ENCODE measurements at places on chromosomes 1 and 21.

DNA sequence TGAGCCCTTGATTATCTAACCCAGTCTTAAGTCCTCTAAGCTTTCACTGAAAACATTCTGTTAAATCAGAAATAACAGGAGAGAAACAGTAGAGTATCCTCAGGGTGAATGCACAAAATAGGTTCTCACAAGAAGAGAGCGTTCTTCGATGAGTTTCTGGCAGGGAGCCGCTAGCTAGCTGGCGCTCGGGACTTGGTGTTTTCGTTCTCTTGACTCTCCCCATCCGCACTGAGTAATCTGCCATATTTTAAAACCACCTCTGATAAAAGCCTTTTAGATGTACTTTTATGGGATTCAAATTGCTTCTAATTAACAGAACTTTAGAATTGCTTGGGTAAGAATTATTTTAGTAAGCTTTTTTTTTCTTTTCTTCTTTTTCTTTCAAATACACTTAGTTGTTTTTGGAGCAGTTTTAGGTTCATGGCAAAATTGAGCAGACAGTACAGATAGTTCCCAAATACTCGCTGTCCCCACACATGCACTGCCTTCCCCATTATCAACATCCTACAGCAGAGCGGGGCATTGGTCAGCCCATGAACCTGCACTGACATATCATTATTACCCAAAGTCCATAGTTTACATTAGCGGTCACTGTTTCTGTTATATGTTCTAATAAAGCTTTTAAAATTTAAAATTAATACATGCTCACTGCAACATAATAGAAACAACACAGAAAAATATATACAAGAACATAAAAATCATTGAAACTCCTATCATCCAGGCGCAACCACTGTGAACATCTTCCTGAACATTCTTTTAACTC lies 35.4 kb downstream of the PRDM2 start:
- DNase-seq: no peak
- H3K4me3 ChIP-seq: no peak overlapping the region
- H3K27ac ChIP-seq: no peak overlapping the region
- H3K27me3 ChIP-seq: no peaks in the 10 kb centered on the region

- peaks cover 26% of the 10 kb centered on the region for H3K4me1 ChIP-seq
- H3K36me3 ChIP-seq: no peaks in the 10 kb centered on the region
- no peaks in the 10 kb centered on the region for H3K27me3 ChIP-seq
- H3K4me3 ChIP-seq: no peak overlapping the region
Observed at GRCh38 chr1:95006681-95007080, 66.1 kb downstream of the ALG14 start.

- H3K27me3 ChIP-seq: no peaks in the 10 kb centered on the region
- no peak for DNase-seq
- H3K4me3 ChIP-seq: no peak overlapping the region
- H3K36me3 ChIP-seq: no peaks in the 10 kb centered on the region
Observed at GRCh38 chr1:198132060-198132781, 24.6 kb upstream of the NEK7 start.

DNA sequence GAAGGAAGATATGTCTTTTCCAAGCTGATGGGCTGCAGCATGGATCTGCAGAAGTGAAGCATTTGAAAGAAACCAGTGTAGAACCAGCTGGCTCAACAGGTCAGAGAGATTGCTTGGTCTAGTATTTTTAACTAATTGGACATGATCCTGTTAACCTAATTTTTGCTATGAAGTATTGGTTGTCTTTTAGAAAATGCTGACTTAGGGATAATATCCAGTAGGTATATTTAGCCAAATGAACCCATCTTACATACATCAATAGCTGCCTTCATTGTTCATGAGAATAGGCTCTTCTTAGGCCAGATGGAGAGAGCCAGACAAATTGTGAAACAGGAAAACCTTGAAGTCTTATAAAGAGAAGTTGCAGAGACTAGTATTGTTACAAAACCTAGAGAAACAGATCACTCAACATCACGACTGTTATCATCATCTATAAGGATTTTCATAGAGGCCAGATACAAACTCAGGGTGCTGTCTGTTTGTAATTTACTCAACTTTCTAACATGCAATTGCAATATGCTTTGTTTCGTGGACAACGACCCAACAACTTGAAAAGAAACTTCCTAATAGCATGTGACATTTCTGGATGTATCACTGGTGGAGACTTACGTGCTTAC lies 148.2 kb downstream of the DISC1 start:
- no peak for DNase-seq
- H3K36me3 ChIP-seq: no peaks in the 10 kb centered on the region
- peaks cover 6% of the 10 kb centered on the region for H3K4me1 ChIP-seq

GRCh38 chr1:204733869-204734596 lies 48.5 kb upstream of the LRRN2 start:
- no peaks in the 10 kb centered on the region for H3K36me3 ChIP-seq
- H3K27ac ChIP-seq: no peak overlapping the region
- H3K4me1 ChIP-seq: no peaks in the 10 kb centered on the region

DNA sequence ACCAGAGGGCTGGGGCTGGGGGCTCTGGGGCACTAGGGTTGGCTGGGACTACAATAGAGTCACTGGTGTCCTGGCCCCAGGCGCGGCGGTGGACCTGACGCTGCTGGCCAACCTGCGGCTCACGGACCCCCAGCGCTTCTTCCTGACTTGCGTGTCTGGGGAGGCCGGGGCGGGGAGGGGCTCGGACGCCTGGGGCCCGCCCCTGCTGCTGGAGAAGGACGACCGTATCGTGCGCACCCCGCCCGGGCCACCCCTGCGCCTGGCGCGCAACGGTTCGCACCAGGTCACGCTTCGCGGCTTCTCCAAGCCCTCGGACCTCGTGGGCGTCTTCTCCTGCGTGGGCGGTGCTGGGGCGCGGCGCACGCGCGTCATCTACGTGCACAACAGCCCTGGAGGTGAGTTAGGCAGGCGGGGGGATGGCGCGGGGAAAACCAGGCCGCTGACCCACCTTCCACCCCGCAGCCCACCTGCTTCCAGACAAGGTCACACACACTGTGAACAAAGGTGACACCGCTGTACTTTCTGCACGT lies 4.1 kb downstream of the TIE1 start:
- H3K27me3 ChIP-seq: no peaks in the 10 kb centered on the region
- no peak for DNase-seq
- no peak overlapping the region for H3K4me3 ChIP-seq
- H3K27ac ChIP-seq: peak overlapping the region; percentile 100

DNA sequence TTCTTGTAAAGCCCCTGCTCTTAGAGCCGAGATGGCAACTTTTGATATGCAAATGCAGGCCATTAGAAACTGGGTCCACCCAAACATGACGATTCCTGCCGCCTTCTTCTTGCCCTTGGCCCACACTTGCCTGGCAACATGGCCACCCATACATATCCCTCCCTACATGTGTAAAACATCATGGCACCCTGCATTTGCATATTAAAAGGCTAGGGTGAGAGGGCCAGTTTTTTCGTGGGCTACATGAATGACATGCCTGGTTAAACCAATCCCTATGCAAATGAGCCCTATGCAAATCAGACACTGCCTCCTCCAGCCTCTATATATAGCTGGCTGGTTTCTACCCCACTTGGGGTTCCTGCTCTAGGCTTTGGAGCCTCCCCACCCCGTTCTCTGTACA lies 18.8 kb downstream of the PLA2G2A start:
- no peaks in the 10 kb centered on the region for H3K4me1 ChIP-seq
- no peak for DNase-seq
- H3K27me3 ChIP-seq: no peaks in the 10 kb centered on the region
- no peak overlapping the region for H3K4me3 ChIP-seq

GRCh38 chr1:59845091-59845490 lies 30.3 kb downstream of the HOOK1 start:
- no peak overlapping the region for H3K27ac ChIP-seq
- peaks cover 5% of the 10 kb centered on the region for H3K36me3 ChIP-seq
- no peak for DNase-seq

- H3K27ac ChIP-seq: no peak overlapping the region
- no peaks in the 10 kb centered on the region for H3K27me3 ChIP-seq
- H3K36me3 ChIP-seq: no peaks in the 10 kb centered on the region
- H3K4me3 ChIP-seq: no peak overlapping the region
- peaks cover 14% of the 10 kb centered on the region for H3K4me1 ChIP-seq
- DNase-seq: no peak
Observed at GRCh38 chr1:222790115-222790514, 24.7 kb upstream of the DISP1 start.

GRCh38 chr1:61263905-61264824 lies 181.8 kb downstream of the NFIA start:
- no peaks in the 10 kb centered on the region for H3K36me3 ChIP-seq
- H3K4me3 ChIP-seq: no peak overlapping the region
- H3K4me1 ChIP-seq: peaks cover 28% of the 10 kb centered on the region
- no peak for DNase-seq
- H3K27me3 ChIP-seq: no peaks in the 10 kb centered on the region

- H3K4me1 ChIP-seq: no peaks in the 10 kb centered on the region
- no peak for DNase-seq
- H3K4me3 ChIP-seq: no peak overlapping the region
- H3K27ac ChIP-seq: no peak overlapping the region
Observed at GRCh38 chr1:199109160-199109559, 470.3 kb downstream of the PTPRC start.

GRCh38 chr1:68495532-68495931 lies 1.4 kb downstream of the DEPDC1 start:
- no peaks in the 10 kb centered on the region for H3K27me3 ChIP-seq
- no peak for DNase-seq
- no peak overlapping the region for H3K27ac ChIP-seq
- H3K4me3 ChIP-seq: no peak overlapping the region
- H3K36me3 ChIP-seq: no peaks in the 10 kb centered on the region
- H3K4me1 ChIP-seq: peaks cover 9% of the 10 kb centered on the region

DNA sequence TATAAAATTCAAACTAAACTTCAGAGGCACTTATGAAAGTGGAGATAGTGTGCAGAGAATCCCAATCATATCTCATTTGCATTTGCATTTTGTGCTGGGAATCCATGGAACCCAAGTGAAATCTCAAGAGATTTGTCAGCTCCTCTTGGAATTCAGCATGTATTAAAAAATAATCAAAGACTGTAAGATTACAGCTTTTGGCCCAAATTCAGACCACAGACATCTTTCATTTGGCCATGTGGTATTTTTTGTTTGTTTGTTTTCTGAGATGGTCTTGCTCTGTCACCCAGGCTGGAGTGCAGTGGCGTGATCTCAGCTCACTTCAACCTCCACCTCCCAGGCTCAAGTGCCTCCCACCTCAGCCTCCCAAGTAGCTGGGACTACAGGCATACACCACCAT lies 3.8 kb upstream of the CACYBP start:
- H3K27me3 ChIP-seq: no peaks in the 10 kb centered on the region
- H3K27ac ChIP-seq: no peak overlapping the region
- H3K4me3 ChIP-seq: no peak overlapping the region
- H3K36me3 ChIP-seq: no peaks in the 10 kb centered on the region
- DNase-seq: no peak

DNA sequence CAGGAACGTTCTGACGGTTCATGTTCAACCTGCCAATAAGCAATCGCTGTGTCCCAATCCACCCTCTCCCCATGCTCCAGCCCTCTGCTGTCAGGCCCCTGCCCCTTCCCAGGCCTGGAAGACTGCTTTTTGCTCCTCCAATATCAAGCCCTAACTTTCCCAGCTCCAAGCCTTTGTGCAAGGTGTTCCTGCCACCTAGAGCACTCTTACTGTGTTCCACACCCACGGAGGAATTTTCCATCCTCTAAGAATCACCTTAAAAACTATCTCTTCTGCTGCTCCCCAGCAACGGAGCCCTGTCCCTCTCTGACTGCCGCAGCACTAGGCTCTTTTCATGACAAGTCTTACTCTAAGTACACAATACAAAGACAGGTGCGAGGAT lies 657.9 kb downstream of the AJAP1 start:
- no peaks in the 10 kb centered on the region for H3K27me3 ChIP-seq
- H3K4me3 ChIP-seq: no peak overlapping the region
- DNase-seq: no peak

DNA sequence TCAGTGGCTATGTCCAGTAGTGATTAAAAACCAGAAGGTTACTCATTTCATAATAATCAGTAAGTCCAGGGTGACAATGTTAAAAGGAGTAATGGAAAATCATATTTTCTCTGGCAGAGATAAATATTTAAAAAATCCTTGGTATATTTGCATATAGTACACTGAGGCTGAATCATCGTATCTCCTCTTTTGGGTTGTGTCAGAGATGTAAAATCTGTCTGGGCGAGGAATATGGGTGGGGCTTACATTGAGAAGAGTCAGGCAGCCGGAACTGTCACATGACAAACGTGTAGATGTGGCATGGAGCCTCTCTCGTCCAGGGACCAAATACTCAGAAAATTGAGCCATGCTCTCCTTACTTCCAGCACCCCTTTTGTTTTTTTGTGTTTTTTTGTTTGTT lies 120.9 kb downstream of the FMN2 start:
- H3K4me3 ChIP-seq: no peak overlapping the region
- no peaks in the 10 kb centered on the region for H3K36me3 ChIP-seq
- no peak for DNase-seq
- no peaks in the 10 kb centered on the region for H3K4me1 ChIP-seq
- H3K27me3 ChIP-seq: no peaks in the 10 kb centered on the region
- H3K27ac ChIP-seq: no peak overlapping the region

- H3K4me3 ChIP-seq: no peak overlapping the region
- no peak overlapping the region for H3K27ac ChIP-seq
- H3K27me3 ChIP-seq: no peaks in the 10 kb centered on the region
- no peak for DNase-seq
Observed at GRCh38 chr1:99133756-99134500, 129.3 kb upstream of the PLPPR5 start.

DNA sequence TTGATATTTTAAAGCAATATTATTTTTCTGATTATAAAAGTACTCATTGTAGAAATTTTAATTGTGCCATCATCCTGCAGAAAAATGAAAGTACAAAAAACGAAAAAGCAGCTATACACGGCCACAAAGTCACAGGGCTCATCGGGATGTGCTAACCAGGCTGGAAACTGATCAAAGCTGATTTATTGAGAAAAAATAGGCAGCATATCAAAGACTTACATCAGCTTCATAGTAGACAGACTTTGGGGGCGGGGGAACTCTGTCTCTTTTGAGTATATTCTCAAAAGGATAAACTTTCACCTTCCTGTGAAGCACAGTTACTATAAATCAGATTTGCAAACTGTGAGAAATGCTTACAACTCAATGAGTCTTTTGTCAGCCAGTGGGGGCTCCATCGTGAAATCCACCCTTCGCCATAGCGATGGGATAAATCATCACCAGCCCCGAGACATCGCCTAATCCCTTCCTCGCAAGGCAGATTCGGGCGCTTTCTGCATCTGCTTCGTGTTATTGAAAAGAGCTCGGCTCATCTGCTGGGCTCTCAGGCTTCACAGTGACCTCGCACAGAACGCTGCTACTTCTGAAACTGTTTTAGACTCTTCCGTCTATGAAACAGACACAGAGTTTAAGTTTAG lies 69.2 kb upstream of the ERG start:
- no peaks in the 10 kb centered on the region for H3K27me3 ChIP-seq
- no peak overlapping the region for H3K4me3 ChIP-seq
- no peak for DNase-seq
- H3K4me1 ChIP-seq: no peaks in the 10 kb centered on the region
- H3K27ac ChIP-seq: no peak overlapping the region

DNA sequence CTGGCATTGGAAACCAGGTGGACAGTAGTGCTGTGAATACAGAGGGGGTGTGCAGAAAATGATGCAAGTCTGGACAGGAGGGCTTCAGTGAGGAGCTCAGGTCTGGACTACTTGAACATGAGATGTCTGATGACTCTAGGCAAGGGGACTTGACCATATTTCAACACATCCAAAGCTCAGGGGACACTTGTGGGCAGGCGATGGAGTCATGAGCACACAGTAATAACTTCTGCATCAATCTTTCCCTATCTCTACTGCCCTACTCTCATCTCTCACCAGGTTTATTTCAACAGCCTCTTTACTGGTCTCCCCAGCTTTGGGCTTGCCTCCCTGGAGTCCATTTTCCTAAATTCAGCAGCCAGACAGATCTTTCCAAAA lies 21.9 kb downstream of the FMO2 start:
- no peaks in the 10 kb centered on the region for H3K27me3 ChIP-seq
- no peak overlapping the region for H3K27ac ChIP-seq
- H3K36me3 ChIP-seq: no peaks in the 10 kb centered on the region
- no peaks in the 10 kb centered on the region for H3K4me1 ChIP-seq
- no peak for DNase-seq
- H3K4me3 ChIP-seq: no peak overlapping the region
